ENCODE measurements at places on chromosomes 13 and 19. TPM values are rescaled to one million over a fixed set of nuclear protein-coding genes. Genes with fewer than 3 reads are reported as not detected.

The RPS16 gene
- 134 TPM for total RNA-seq

The CCL25 gene
- total RNA-seq: not detected

The CD177 gene
- not detected for total RNA-seq

The ZNF560 gene
- 0.39 TPM for total RNA-seq

The SERPINE3 gene
- not detected for total RNA-seq

The FCAR gene
- total RNA-seq: not detected

The NANOS3 gene
- not detected for total RNA-seq

The SCEL gene
- not detected for total RNA-seq

The ZNF649 gene
- 5.5 TPM for total RNA-seq

The PLEKHJ1 gene
- 22.7 TPM for total RNA-seq

The APOC4 gene
- not detected for total RNA-seq

The ICAM4 gene
- 0.32 TPM for total RNA-seq

The CDC42EP5 gene
- 26.3 TPM for total RNA-seq

The ZNF708 gene
- 10.3 TPM for total RNA-seq

The KLK3 gene
- not detected for total RNA-seq

The WDR88 gene
- not detected for total RNA-seq

The ZNF223 gene
- total RNA-seq: 7.1 TPM

The ZNF681 gene
- 2.3 TPM for total RNA-seq

The EDNRB gene
- total RNA-seq: 0.11 TPM

The F10 gene
- total RNA-seq: not detected

The IZUMO2 gene
- not detected for total RNA-seq

The ZNF442 gene
- 4.8 TPM for total RNA-seq

The SOX21 gene
- total RNA-seq: not detected

The BST2 gene
- total RNA-seq: 0.65 TPM

The PLIN5 gene
- not detected for total RNA-seq

The CLDND2 gene
- total RNA-seq: not detected

The CGB5 gene
- not detected for total RNA-seq

The BRME1 gene
- total RNA-seq: 0.65 TPM

The MAP4K1 gene
- total RNA-seq: not detected

The SWSAP1 gene
- 0.43 TPM for total RNA-seq

The RFPL4A gene
- not detected for total RNA-seq

The ANGPTL4 gene
- 10.3 TPM for total RNA-seq

The IGFL1 gene
- total RNA-seq: not detected

Data from articular chondrocyte of knee joint (primary cell).